ENCODE measurements at places on chromosomes 11 and 22.

DNA sequence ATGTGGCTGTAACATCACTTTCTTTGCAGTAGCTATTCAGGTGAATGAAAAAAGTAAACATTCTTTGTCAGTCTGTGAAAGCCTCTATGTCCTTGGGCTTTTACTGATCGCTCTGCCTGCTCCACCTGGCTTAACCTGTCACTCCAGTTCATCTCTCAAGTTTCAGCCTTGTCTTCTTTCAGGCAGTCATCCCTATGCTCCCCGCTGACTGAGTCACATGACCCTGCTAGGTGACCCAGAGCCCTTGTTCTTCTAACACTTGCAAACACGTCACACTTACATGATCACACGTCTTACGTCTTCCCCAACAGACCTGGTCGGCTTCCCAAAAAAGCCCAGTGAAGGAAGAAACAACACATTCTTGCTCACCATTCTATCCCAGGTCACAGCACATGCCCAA is 499.3 kb upstream of the TENM4 start:
- no peak for DNase-seq

- DNase-seq: no peak
These were observed 1459.4 kb upstream of the TENM4 start for GRCh38 chr11:80900265-80900664.

DNA sequence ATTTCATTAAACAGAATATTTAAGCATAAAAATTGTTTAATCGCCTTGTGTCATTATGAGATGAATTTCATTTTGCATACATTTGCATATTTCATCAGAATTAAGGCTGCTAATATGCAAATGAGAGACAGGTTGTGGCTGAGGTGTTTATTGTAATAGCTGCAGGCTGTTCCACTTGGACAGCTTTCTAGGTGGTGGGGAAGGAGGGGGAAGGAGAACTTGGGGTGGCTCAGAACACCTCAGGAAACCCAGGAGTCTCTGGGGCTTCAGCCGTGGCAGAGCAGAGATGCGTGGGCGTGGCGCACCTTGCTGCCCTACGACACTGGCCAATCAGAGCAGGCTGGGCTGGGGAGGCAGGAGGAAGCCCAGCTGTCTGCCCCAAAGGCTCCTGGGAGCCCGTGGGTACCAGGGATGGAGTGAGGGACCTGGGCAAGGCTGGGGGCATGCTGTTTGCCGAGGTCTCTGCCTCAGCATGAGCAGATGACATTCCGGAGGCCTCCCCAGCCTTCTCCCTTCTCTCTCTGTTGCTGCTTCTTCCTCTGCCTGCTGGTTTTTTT is 542.9 kb downstream of the MN1 start:
- DNase-seq: no peak

DNA sequence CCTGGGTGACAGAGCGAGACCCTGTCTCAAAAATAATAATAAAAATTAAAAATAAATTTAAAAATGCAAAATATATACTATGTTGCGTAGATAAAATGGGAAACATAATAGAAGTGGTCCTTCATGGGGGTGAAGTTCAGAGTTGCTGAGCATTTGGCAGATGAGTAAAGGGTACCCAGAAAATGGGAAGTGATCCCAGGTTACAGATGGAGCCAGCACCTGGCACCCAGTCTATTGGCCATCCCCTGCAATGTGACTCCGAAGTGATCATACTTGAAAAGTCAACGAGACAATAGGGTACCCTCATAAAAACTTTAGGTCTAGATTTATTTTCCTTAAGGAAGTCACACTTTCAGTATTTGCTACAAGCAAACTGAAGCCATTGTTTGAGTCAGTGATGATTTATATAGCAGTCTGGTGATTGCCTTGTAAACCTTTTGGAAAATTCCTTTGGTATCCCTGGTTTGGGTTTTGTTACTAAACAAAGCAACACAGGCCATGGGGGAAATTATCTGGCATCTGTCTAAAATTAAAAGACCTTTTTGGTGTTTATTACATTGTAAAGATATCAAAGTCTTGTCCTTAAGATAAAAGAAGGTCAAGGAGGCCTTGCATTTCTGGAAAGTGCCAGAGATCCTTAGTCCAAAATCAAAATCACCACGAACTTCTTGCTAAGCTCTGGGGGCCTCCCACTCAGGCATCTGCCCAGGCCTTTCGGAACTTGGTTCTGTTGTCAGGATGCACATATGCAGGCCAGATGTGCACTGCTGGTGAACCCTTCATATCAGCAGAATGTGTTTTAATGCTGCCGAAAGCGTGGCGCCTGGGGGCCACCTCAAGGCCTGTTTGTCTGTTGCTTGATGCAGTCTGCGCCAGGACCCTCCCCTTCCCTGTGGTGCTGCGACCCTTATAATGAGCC is 4.3 kb downstream of the SMARCB1 start:
- no peak for DNase-seq

DNA sequence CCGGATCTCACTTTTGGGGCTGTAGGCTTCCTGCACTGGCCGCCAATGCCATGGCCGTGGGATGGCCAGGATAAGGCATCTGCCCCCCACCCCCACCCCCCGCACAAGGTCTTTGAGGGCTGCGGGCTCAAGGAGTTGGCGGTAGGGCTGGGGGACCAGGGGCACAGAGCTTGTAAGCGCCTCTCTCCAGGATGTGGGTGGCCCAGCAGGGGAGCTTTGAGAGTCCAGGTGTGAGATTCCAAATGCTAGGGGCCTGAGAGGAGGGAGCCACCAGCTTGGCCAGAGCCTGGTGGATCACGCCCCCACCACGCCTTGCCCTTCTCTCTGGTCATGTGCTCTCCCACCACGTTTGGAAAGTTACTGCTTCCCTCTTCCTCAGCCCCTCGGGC is 5.0 kb downstream of the CD81 start:
- DNase-seq: no peak

Measured in stimulated activated CD4-positive, alpha-beta T cell treated with anti-CD3 and anti-CD28 coated beads, TNF-alpha, amount 100 ng/mL, for 48 hours (primary cell).